Iris pigment epithelial cell (primary cell): ENCODE measurements at places on chromosomes 3 and 15.

DNA sequence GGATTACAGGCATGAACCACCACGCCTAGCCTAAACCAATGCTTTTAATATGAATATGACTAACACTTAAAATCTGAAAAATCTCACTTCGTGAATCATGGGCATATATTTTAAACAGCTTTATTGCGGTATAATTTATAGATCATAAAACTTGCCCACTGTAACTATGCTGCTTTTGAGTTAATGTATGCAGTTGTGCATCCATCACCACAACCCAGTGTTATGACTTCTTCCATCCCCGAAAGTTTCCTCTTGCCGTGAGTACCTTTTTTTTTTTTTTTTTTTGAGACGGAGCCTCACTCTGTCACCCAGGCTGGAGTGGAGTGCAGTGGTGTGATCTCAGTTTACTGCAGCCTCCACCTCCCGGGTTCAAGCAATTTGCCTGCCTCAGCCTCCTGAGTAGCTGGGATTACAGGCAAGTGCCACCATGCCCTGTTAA, 7.1 kb downstream of the KAT2B start:
- no peak for DNase-seq

GRCh38 chr3:45163481-45163880, 17.3 kb upstream of the CDCP1 start:
- DNase-seq, result no peak

- DNase-seq, result peak; percentile 69
Measured at GRCh38 chr15:70323111-70323851, 225.6 kb upstream of the TLE3 start.

- DNase-seq, result peak; percentile 12
Measured at GRCh38 chr3:76859596-76859995, 180.3 kb upstream of the ROBO2 start.

DNA sequence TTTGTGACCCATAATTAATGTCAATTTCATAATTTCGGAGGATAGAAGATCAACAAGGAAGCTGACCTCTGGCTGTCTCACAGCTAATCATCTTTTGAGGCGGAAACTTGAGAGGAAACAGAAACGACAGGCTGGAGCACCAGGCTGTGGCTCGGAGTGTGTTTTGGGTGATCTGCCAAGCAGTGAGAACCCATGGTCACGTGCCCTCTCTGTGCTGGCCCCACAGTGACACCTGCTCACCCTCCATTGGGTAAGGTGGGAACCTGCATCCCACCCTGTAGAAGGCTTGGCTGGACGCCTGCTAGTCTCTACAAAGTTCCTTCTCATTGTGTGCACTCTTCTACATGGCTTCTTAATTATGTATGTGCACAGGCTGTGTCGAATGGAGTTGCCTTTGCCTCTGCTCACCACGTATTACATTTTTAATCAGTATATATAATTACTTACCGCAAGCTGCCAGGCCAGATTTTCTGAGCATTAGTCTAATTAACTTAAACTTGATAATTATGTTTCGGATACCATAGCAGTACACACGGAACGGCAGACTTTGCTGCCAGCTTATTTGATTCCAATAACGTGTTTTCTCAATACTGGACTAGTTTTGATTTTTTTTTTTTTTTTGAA, 719.4 kb upstream of the CFAP20DC start:
- no peak for DNase-seq
